ENCODE measurements at places on chromosomes 2 and 18. TPM values are rescaled to one million over a fixed set of nuclear protein-coding genes. Genes with fewer than 3 reads are reported as not detected.

Gene SNORC
- total RNA-seq: 14.4 TPM

Gene NYAP2
- total RNA-seq: not detected

Gene REG1B
- total RNA-seq: not detected

Gene UGT1A4
- total RNA-seq: not detected

Gene GRB14
- total RNA-seq: 6.2 TPM

Gene LAMA1
- total RNA-seq: 0.17 TPM

Gene RSAD2
- 0.13 TPM for total RNA-seq

Gene TTN
- total RNA-seq: under 0.01 TPM

Gene ALPI
- total RNA-seq: not detected

Gene SCG2
- 0.82 TPM for total RNA-seq

Gene PTCD3
- total RNA-seq: 70.5 TPM

Gene TMEFF2
- total RNA-seq: 0.34 TPM

Gene REEP1
- 1.1 TPM for total RNA-seq

Gene RAX
- total RNA-seq: not detected

Gene KCNJ13
- not detected for total RNA-seq

Measured in A549 treated with GW870086 at 1 μM for 4 hours (cell line).